ENCODE measurements at places on chromosomes 16 and 17. TPM values are rescaled to one million over a fixed set of nuclear protein-coding genes. Genes with fewer than 3 reads are reported as not detected.

DNA sequence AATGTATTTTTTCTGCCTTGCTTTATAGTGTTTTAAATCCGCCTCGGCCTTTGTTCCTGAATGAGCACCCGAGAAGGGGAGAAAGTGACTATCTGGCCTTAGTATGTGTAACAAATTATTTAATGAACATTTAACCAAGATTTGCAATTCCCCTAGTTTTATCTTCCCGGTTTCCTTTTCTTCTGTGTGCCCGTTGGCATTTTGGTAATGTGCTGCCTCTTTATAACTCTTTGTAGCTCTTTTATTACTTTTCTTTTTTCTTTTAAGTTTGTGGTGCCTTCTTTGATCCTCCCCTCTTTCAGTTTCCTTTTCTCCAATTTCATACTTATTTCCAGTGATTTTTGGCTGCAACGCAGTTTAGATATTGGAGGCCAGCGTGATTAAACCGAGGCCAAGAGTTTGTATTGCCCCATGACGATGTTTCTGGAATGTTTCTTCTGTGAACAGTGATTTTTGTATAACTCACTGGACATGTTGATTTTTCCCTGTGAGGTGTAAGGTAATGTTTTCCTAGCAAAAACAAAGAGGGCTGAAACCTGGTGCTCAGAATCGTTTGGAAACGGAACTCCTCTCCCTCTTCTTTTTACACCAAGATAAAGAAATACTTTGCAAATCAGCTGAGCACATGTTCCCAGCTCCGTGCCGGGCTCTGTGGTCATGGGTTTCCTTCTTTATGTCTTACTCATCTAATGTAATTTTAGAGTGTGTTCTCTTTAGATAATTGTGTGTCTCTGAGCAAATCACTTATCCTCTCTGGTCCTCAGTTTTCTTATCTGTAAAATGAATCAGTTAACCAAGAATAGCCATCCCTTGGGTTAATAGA is 344.3 kb downstream of the WWOX start:
- no peak for DNase-seq
- no peaks in the 10 kb centered on the region for H3K27me3 ChIP-seq
- H3K4me1 ChIP-seq = no peaks in the 10 kb centered on the region
- H3K27ac ChIP-seq = no peak overlapping the region
- no peaks in the 10 kb centered on the region for H3K36me3 ChIP-seq

DNA sequence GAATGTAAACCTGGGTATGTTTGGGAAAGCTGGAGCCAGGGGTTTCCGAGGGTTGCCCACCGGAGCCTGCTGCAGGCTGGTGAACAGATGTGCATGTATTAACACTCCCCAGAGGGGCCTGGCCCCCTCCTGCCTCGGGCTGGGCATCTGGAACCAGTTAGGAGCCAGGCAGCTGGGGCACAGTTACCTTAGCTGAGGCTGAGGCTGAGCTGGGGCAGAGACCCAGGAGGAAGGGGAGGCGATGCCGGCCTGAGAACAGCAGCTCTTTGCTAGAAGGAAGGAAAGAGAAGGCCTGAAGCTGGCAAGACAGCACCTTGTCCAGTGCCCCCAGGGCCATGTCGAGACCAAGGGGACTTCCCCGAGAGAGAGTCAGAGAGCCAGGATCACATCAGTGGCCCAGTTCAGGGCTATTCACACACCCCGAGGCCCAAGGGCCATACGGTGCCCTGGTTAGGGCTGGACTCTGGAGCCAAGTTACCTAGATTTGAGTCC is 65.8 kb downstream of the RMI2 start:
- no peaks in the 10 kb centered on the region for H3K4me1 ChIP-seq
- no peaks in the 10 kb centered on the region for H3K36me3 ChIP-seq
- no peak overlapping the region for H3K27ac ChIP-seq
- no peaks in the 10 kb centered on the region for H3K27me3 ChIP-seq

DNA sequence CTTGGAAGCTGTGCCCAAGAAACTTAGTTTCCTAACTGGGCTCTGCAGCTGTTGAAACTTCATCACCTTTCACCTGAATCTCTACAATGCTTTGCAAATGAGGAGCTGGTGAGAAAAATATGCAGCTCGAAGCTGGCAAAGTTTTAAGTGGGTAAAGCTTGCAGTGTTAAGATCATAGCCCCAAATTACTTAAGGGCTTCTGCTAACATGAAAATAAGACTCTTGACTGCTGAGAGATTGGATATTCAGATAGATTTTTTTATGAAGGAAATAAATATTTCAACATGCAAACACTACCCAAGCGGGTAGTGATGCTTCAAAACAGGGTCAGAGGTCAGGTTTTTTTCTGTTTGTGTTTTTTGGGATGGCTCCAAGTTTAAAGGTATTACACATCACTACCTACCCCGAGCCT is 278.7 kb downstream of the FTO start:
- H3K27ac ChIP-seq = no peak overlapping the region
- no peak for DNase-seq
- H3K36me3 ChIP-seq = no peaks in the 10 kb centered on the region
- no peak overlapping the region for H3K4me3 ChIP-seq
- H3K27me3 ChIP-seq = no peaks in the 10 kb centered on the region

- no peaks in the 10 kb centered on the region for H3K27me3 ChIP-seq
- no peak overlapping the region for H3K27ac ChIP-seq
- no peak overlapping the region for H3K4me3 ChIP-seq
- DNase-seq = no peak
These were observed 99.3 kb downstream of the NDE1 start for GRCh38 chr16:15749371-15749770.

GRCh38 chr17:38442548-38442947 is 14.3 kb downstream of the ARHGAP23 start:
- H3K4me3 ChIP-seq = no peak overlapping the region
- H3K36me3 ChIP-seq = no peaks in the 10 kb centered on the region
- DNase-seq = no peak
- H3K4me1 ChIP-seq = no peaks in the 10 kb centered on the region

DNA sequence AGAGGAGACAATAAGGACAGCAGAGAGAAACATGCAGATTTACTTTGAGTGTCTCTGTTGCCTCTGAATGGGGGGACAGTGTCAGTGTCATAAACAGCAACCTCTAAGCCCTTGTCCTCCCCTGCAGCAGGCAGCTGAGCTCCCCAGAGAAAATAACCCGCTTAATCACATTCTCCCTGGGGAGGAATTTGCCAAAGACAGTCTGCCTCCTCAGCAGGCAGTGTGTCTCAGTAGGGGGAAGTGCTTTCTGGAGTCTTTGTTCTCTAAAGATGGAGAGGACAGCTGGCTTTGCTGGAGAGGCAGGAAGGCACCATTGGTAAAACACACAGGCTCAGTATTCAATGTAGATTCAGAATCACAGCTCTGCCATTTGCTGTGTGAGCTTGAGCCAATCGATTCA is 16.1 kb downstream of the TEKT5 start:
- no peak for DNase-seq
- no peaks in the 10 kb centered on the region for H3K27me3 ChIP-seq
- H3K4me1 ChIP-seq = no peaks in the 10 kb centered on the region
- no peaks in the 10 kb centered on the region for H3K36me3 ChIP-seq
- H3K4me3 ChIP-seq = no peak overlapping the region
- H3K27ac ChIP-seq = no peak overlapping the region

- H3K27me3 ChIP-seq = no peaks in the 10 kb centered on the region
- H3K36me3 ChIP-seq = no peaks in the 10 kb centered on the region
- no peak for DNase-seq
- no peak overlapping the region for H3K4me3 ChIP-seq
These were observed 21.7 kb upstream of the ACSF3 start for GRCh38 chr16:89071686-89072547.

DNA sequence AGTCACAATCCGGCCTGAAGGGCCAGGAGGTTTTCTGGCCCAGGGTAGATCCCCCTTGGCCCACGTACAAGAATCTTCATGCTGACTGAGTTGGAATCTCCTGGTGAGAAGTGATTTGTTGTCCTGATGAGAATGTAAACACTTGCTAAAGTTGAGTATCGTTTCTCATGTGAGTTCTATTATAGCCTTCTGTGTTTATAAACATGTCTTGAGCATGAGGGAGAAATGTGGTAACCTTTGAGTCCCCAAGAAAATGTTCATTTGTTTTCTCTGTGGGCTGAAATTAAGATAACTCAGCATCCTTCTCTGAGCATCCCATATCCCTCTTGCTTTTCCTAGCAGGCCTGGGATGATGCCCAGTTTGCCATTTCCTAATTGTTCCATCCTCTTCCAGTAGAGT is 204.8 kb downstream of the FTO start:
- H3K4me3 ChIP-seq = no peak overlapping the region
- no peak for DNase-seq
- H3K36me3 ChIP-seq = no peaks in the 10 kb centered on the region
- peaks cover 13% of the 10 kb centered on the region for H3K4me1 ChIP-seq

DNA sequence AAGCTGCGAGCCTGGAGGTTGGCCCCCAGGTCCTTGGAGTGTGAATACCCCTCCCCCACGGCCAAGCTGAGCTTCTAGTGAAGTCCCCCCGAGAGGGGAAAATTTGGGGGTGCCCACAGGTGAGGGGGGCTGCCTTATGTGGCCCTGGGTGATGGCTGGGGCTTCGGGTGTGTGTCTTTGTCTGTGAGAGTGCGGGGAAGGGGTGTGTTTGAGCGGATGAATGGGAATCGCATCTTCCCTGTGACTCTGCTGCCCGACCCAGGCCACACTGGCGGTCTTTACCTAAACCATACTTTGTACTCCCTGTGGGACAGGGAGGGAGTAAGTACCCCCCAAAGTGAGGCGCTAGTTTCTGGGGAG is 1.3 kb downstream of the SBK1 start:
- DNase-seq = no peak
- peak overlapping the region; percentile 87 for H3K27ac ChIP-seq
- peaks cover 57% of the 10 kb centered on the region for H3K4me1 ChIP-seq
- no peaks in the 10 kb centered on the region for H3K27me3 ChIP-seq
- peaks cover 3% of the 10 kb centered on the region for H3K36me3 ChIP-seq

- H3K36me3 ChIP-seq = no peaks in the 10 kb centered on the region
- H3K4me3 ChIP-seq = no peak overlapping the region
- H3K27ac ChIP-seq = no peak overlapping the region
- H3K27me3 ChIP-seq = no peaks in the 10 kb centered on the region
- DNase-seq = no peak
These were observed 8.4 kb downstream of the MAF start for GRCh38 chr16:79592186-79592585.

GRCh38 chr17:81870981-81871386 is at the start of gene ARHGDIA:
Gene ARHGDIA (minus strand): TSS chr17:81871337. CDS start chr17:81869930, 1,407 bp downstream.
- peak within 1 kb of the TSS; percentile 98 for H3K27ac ChIP-seq
- DNase-seq = no peak
- H3K36me3 ChIP-seq = peaks cover 12% of the 10 kb centered on the region

NPIPA2 gene
- total RNA-seq = 10.0 TPM

NLE1 gene
- 29.4 TPM for total RNA-seq

HBZ gene
- not detected for total RNA-seq

SUPT6H gene
- total RNA-seq = 91.2 TPM

GP1BA gene
- total RNA-seq = not detected

Measured in naive thymus-derived CD4-positive, alpha-beta T cell (primary cell).